ENCODE measurements at places on chromosomes 16 and 17.
A peak's percentile ranks its signal among the peaks of the same experiment; 100 is the strongest.

DNA sequence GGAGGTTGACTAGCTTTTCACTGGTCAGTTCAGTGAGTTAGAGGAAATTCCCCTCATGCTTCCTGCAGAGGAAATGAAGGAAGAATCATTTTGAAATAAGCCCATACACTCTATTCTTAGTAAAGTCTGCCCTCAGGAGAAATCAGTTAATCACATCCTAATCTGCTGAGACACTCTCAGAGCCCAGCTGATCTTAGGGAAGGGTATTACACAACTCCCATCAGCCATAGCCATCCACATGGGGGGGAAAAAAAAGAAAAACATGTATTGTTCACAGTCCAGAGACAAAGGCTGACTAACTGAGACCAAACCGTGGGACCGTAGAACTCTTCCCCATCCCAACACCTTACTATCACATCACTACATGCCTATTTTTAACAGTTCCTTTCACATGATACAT lies 722.3 kb downstream of the CDH8 start:
- DNase-seq = no peak

DNA sequence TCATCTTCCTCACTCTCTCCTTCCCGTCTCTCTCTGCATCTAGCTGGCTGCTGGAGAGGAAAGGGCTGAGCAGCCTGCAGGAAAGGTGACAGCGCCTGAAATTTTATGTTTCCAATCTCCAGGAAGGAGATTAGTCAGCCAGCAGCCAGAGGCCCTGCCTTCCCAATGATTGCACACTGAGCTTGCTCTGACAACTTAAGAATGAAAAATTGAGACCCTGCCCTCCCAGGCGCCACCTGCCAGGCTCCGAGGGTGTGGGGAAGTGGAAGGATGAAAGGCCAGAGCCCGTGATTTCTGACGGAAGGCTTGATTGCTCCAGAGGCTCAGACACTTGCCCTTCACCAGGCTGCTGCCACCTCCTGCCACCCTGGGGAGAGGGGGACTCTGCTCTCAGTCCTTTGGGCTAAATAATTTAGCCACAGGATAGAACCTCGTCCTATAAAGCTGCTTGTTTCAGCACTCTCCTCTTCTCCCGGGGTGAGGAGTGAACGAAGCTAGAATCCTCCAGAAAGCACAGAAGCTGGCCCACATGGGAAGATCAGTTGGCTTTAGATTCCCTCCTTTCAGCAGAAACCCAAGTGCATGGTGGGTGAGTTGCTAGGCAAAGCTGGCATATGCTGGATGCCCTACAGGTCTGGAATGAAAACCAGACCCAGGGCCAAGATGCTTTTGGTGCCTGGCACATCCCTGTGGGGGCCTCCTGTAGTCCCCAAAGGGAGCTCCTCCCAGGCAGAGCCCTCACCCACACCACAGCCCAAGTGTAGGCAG lies 33.5 kb downstream of the GRIN2C start:
- DNase-seq = no peak

GRCh38 chr17:43952724-43953666 lies 745 bp downstream of the PYY start:
- no peak for DNase-seq

GRCh38 chr16:65213866-65214595 lies 92.2 kb upstream of the CDH11 start:
- peak; percentile 5 for DNase-seq

DNA sequence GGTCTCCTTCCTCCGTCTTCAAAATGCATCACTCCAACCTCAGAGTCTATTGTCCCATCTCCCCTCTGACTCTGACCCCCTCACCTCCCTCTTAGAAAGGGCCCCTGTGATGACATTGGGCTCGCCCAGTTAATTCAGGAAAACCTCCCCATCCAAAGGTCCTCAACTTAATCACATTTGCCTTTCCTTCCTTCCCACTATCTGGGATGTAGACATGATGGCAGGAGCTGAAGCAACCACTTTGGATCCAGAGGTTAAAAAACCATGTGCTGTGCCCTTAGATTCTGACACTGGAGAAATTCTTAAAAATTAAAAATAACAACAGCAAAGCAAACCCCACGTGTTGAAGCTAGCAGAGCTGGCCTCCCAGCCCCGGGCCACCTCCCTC lies 80.2 kb downstream of the ZDHHC7 start:
- DNase-seq = no peak

DNA sequence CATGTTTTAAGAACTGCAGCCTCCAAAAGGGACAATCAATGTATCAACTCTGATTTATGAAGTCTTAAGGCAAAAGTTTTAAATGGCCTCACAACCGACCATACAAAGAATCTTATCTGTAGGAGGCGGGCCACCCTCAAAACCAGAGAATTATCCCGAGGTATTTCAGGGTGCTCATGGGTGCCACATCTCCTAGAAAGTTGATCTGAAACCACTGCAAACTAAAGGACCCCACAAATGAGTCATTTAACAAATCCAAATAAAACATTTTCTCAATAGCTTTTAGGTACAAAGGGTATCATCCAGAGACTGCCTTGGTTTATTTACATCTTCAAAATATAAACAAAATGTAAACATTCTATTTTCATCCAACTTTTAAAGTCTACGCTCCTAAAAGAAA lies 6.8 kb downstream of the ERN1 start:
- DNase-seq = no peak

DNA sequence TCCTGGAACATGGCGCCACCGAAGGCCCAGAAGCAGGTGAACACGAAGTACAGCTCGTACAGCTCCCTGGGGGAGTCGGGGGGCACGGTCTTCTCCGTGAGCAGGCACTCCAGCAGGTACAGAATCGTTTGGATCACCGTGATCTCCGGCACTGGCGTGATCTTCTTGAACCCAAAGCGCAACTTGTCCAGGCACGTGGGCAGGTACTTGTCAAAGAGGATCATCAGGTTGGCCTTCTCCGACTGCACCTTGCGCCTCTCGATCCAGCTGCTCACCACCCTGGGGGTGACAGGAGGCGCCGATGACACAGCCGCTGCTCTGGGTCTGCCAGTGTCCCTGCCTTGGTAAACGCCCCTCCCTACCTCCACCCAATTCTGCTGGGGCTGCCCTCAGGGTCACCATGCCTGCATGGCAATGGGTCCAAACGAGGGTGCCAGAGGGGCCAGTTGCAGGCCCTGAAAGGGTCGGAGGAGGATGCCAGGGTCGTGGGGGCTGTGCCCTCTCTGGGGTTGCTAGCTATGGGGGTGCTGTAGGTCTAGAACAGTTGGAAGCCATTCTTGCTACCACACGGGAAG lies 90.9 kb downstream of the DNAH17 start:
- DNase-seq = no peak

Measured in EL (cell line).